ENCODE measurements at places on chromosomes 16 and 17.

- DNase-seq = no peak
These were observed 54.1 kb downstream of the XYLT1 start for GRCh38 chr16:17416461-17417311.

- DNase-seq = no peak
These were observed 559 bp downstream of the CLUH start for GRCh38 chr17:2710803-2711607.

- no peak for DNase-seq
These were observed 102.5 kb upstream of the CDH5 start for GRCh38 chr16:66263973-66264310.

GRCh38 chr17:21285164-21286065 lies 904 bp downstream of the MAP2K3 start:
- DNase-seq = no peak

- no peak for DNase-seq
These were observed 29.4 kb upstream of the BAHCC1 start for GRCh38 chr17:81365601-81366585.

DNA sequence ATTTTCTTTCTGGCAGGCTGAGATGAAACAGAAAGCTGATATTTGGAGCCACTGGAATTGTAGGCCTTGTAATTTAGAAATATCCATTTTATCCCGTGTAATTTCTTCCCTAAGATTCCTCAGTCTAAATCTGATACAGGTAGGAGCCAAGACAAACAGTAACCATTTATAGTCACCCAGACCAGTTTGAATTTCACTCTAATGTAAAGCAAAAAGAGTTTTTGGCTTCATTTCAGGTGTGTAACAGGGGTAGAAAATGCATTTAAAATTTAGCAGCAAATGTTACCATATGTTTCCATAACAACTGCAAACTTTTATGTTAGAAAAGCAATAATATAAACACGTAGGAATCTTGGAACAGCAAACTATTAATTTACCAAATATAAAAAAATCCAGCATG lies 249.4 kb downstream of the FTO start:
- DNase-seq = no peak

GRCh38 chr16:65176603-65177002 lies 54.7 kb upstream of the CDH11 start:
- DNase-seq = no peak

- no peak for DNase-seq
These were observed 38.7 kb downstream of the MYO18A start for GRCh38 chr17:29141514-29141876.
